Activated naive CD4-positive, alpha-beta T cell (primary cell): ENCODE measurements at places on chromosomes 12 and 14.

DNA sequence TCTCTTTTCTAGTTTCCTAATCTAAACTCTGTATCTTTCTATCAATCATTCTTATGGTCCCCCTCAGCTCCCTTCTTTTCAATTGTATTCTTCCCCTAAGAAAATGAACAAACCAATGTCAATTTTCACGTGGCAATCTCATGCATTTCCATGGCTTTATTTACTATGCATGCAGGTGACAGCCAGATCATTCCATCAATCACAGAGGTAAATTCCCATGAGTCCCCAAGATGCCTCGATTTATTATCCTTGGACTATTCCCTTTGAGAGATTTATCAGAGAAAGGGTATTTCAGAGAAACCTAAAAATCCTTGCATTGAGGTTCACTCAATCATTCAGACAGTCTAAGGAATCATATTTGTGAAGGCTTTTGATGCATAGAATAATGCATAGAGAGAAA lies 301.2 kb downstream of the DIO2 start:
- DNase-seq: no peak

DNA sequence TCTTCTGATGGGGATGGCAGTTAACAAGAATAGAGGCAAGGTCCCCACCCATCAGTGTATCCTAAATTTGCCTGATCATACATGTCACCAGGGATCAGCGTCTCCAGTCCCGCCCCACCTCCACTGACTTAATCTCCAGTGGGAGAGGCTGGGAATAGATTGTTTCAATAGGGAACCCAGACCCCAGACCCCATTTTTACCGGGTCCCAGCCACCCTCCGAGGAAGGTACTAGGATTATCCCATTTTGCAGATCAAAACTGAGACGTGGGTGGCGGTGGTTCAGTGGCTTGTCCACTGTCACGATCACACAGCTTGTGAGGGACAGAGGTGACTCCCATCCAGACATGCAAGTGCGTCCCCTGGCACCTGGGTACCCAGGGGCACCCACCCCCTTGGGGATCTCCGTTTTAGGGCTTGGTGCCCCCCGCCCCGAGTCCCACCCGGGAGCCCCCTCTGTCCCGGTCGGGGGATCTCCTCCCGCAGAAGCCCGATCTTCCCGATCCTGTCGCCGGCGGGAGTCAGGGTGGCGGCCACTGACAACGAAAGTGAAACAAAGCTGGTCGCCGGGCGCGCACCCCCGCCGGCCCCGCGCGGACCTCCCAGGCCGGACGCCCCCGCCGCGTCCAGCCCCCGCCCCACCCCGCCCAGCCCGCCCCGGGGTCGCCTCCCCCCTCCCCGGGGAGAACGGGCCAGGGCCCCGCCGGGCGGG lies 523 bp downstream of the WSB2 start:
- DNase-seq: no peak

DNA sequence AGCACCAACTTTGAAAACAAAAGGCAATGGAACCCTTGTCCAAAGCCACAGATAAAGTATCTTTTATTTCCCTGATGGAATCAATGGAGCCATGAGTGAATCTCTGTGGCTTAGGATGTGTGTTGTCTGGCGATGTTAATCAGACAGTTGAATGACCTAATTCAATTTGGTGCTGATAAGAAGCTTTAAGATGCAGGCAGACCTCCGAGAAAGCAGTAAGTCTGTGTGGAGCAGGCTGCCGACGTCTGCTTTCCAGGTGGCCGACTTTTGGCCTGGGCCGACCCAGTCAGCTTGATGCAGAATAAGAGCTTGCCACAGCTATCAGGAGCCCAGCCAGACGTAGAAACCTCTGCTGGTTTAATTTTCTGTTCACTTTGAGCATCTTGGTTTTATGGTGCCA lies 21.1 kb upstream of the TMEM132C start:
- no peak for DNase-seq

- DNase-seq: no peak
Observed at GRCh38 chr12:12010277-12011039, 60.3 kb upstream of the BCL2L14 start.

DNA sequence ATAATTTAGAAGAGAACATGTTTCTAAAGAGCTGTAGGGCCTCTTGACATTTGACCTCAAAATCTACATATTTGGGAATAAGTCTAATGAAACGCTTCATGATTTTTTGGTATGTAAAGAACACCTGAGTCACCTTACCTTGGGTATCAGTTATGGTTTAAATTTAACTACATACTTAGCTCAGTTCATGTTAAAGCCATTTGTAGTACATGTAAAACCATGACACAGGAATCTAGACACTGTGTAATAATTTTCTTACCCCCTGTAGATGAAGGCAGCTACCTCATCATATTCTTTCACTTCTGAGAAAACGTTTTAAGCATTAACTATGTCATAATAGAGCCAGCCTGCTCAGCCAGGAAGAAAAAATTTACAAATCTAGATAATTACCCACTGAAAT lies 105.8 kb upstream of the CPNE8 start:
- no peak for DNase-seq

GRCh38 chr14:99792551-99793212 lies 531 bp upstream of the EML1 start:
- no peak for DNase-seq
